ENCODE measurements at places on chromosomes 12 and 14.
A peak's percentile ranks its signal among the peaks of the same experiment; 100 is the strongest.

DNA sequence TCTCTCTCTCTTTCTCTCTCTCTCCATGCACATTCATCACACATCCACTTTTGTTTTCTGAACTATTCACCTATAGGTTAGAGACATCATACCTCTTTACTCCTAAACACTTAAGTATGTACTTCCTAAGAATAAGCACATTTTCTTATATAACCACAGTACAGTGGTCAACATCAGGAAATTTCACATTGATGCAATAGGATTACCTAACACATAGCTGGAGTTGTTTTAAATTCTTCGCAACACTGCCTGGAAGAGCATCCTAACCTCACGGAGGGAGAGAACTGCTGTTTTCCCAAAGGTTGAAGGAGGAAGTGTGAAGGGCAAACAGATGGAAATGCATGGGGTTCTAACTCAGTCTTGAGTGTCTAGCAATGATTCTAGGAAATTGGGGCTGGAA is 159.2 kb downstream of the SYT1 start:
- DNase-seq: no peak

DNA sequence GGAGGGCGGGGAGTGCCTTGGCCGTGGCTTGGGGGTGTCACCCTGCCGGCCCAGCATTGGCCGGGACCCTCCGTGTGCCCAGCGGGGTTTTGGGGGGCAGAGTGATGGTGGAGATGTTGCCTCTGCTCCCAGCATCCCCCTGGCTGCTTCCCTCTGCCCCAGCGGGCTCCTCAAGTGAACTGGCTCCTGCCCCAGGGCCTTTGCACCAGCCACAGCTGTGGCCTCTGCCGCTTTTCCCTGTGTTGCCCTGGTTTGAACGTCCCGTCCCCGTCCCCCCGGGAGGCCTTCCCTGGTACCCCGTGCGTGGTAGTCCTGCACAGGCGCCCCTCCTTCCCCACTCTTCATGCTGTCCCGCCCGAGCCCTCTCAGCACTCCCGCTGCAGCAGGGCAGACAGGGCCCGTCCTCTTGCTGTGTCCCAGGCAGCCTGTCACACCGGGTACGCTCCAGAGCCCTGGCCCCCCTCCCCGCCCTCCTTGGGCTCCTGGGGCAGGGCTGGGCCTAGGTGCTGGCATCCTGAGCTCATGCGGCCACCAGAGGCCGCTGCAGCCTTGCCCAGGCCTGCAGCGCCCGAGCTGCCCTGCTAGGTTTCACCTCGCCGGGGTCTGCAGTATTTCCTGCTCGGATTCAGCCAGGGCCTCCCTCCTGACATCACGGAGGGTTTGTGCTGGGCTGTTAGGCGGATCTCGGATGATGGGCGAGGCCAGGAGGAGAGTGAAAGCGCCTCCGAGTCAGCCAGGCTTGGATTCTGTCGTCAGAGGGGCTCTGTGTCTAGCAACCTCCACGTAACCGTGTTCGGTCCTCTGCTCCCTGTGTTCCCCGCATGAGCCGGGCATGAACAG is 9.5 kb downstream of the NOC4L start:
- peak; percentile 34 for DNase-seq

DNA sequence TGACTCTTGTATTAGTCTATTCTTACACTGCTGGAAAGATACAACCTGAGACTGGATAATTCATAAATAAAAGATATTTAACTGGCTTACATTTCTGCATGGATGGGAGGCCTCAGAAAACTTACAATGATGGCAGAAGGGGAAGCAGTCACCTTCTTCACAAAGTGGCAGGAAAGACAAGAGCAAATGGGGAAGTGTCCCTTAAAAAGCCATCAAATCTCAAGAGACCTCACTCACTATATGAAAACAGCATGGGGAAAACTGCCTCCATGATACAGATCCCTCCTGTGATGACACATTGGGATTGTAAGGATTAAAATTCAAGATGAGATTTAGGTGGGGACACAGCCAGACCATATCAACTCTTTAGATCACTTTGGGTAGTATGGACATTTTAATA is 83.7 kb downstream of the TMTC3 start:
- DNase-seq: no peak

- DNase-seq: no peak
Observed at GRCh38 chr12:4153343-4153892, 120.1 kb upstream of the CCND2 start.

GRCh38 chr12:6080149-6081045 is 44.1 kb downstream of the VWF start:
- no peak for DNase-seq

DNA sequence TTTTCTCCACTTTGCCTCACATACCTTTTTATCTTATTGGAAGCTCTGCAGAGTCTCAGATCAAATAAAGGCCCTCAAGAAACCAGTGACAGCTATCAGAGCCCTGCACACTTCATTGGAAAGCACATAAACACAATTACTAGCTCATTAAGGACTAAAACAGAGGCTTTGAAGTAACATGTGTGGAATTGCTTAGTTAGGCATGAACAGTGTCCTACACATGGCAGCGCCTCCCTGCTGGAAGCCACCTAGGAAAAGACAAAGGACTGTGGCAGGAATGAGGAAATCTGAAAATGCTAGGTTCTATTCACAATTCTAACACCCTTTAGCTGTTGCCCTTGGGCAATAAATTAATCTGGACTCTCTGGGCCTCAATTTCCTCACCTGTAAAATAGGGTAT is 89.4 kb downstream of the SUDS3 start:
- DNase-seq: no peak

GRCh38 chr14:21997300-21997699 is 323.7 kb upstream of the OR4E1 start:
- DNase-seq: no peak

DNA sequence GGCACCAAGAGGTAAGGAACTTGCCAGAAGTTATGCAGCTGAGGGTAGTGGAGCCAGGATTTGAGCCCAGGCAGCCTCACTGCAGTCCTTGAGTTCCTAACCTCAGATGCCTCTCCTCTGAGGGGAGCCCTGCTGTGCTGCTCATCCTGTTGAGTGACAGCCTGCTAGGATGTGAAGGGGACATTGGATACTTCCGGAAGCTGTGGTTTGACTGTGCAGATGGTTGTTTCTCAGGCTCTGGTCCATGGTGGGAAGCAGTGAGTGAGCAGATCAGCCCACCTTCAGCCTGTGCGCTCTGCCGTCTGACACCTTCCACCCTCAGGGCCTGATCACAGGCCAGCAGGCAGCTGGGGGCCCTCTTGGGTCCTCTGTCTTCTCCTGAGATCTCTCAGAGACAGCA is 253.2 kb downstream of the CACNA1C start:
- DNase-seq: peak; percentile 14

DNA sequence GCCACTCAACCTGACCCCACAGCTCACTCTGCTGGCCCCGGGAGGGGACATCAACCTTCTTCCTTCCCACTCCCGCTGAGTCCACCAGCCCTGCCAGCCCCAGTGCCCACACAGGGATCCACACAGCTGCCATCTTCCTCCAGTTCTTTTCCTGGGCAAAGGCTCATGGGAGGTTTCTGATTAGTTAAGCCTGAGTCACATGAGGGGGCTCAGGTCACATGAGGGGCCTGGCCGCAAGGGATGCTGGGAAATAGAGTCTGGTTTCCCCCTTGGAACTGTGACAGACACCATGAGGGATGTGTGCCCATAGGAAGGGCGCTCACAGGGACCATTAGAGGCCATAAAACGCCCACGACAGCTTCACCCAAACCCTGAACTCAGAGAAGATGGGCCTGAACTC is 228.7 kb upstream of the SFSWAP start:
- no peak for DNase-seq

DNA sequence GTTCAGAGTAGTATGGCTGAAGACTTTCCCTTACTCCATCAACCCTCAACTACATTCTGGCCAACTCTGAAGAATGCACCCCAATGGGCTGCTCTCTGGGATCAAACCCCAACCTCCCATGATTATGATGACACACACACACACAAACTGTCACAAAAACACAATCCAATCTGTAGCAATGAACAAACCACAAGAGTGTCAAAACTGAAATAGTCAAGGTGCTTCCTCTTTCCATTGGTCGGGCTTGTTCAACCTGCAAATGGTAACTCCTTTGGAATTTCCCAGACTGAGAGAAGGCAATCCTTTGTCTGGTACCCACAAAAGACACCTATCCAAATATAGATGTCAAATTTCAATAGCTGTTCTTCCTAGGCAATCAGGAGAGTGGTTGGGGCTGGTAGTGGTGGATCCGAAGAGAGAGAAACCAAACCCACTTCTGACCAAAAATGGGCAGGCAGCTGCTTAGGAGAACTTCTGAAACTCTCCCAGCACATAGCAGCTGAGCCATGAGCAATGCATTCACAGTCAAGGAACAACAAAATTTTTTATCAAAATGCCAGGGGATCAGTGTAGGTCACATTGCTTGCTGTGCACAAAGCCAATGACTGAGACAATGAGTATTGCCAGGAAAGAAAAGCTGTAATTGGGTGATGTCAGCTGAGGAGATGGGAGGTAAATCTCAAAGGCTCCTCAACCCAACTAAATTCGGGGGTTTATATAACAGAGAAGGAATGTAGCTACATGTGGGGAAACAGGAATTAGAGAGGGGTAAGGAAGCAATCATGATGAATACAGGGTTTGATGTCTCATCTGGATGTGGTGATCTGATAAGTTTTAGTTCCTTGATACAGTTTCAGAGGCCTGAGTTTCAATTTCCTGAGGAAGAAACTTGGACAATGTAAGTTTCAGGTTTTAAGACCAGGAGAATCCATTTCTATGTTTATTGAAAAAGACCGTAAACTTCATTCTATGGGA is 191.4 kb downstream of the KITLG start:
- DNase-seq: no peak

DNA sequence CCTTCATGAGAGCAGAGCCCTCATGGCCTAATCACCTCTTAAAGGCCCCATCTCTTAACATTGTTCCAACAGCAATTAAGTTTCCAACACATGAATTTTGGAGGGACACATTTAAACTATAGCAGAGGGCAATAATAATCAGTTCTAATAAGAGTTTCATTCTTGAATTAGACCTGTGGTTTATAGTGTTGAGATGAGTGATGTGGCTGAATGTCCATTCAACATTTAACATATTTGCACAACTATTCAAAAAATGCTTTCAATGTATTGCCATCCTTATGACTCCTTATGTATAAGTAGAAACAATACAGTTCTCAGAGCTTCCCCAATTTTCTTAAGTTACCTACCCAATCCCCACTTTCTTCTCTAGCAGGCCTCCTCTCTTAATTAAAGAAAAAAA is 21.5 kb downstream of the KLHL28 start:
- DNase-seq: no peak

- no peak for DNase-seq
Observed at GRCh38 chr14:87286826-87287225, 706.2 kb downstream of the GALC start.

GRCh38 chr12:65156366-65156841 is 13.0 kb upstream of the LEMD3 start:
- no peak for DNase-seq

- no peak for DNase-seq
Observed at GRCh38 chr12:97306147-97306546, 156.5 kb upstream of the RMST start.

- no peak for DNase-seq
Observed at GRCh38 chr14:87628129-87628528, 364.9 kb downstream of the GALC start.

GRCh38 chr12:1807087-1807860 is 13.1 kb upstream of the LRTM2 start:
- no peak for DNase-seq

DNA sequence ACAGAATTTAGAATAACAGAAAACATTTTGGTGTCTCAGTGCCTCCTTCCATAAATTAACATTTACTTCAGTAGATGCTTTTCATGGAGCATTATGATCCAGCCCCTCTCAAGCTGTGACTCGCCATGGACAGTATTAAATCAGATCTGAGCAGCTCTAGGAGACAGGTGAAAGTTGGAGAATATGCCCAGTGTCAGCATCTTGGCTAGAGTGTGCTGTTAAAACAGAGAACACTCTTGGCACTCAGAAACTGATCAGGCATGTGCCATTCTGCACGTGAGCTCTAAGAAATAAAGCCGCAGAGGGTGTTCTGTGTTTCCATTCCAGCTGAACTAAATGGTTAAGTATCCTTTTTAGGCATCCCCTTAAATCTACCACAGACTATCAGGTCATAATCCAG is 68.0 kb downstream of the DIP2B start:
- DNase-seq: no peak
